ENCODE measurements at places on chromosomes 3 and 15.

DNA sequence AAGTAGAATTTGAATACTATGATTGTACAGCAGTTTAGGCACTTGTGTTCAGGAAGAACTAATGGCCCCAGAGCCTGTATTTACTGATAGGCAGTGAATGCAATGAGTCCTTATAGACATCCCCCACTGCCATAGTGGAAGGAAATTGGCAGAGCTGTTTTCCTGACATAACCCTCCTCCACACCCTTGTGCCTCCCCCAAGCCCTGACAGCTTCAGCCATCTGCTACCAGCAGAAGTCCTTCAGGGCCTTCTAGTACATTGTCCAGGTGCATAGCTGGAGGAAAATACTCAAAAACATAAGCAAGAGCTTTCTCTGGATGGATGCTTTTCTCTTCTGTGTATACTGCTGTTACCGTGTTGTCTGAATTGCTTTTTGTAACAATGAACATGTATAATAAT, 20.6 kb downstream of the ARHGAP31 start:
- no peak for DNase-seq

DNA sequence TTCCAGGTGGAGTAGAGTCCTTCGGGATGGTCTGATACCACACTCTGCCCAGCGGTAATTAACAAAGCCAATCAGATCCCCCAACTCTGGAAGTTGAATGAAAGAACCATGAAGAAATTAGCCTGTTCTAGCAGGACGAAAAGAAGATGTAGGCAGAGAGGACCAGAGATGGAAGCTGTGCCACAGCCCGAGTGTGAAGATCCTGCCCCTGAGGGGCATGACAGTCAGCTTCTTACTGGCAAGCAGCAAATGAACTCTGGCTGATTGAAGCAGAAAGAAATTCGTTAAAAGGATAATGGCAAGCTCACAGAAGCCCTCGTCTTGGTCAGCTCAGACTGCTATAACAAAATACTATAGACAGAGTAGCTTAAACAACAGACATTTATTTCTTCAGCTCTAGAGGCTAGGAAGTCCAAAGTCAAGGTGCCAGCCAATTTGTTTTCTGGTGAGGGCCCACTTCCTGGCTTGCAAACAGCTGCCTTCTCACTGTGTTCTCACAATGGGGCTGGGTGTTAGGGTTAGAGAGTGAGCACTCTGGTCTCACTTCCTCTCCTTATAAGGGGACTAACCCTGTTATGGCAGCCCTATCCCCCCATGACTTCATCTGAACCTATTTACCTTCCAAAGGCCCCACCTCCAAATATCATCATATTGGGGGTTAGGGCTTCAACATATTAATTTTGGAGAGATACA, 307.1 kb downstream of the VPS13C start:
- no peak for DNase-seq

- no peak for DNase-seq
Observed at GRCh38 chr3:119588112-119588511, 8.8 kb downstream of the ADPRH start.

GRCh38 chr3:52851348-52851747, 16.5 kb upstream of the MUSTN1 start:
- no peak for DNase-seq

- DNase-seq = no peak
Observed at GRCh38 chr3:182323126-182323700, 470.1 kb upstream of the ATP11B start.

- DNase-seq = no peak
Observed at GRCh38 chr3:73503781-73504180, 121.0 kb downstream of the PDZRN3 start.

DNA sequence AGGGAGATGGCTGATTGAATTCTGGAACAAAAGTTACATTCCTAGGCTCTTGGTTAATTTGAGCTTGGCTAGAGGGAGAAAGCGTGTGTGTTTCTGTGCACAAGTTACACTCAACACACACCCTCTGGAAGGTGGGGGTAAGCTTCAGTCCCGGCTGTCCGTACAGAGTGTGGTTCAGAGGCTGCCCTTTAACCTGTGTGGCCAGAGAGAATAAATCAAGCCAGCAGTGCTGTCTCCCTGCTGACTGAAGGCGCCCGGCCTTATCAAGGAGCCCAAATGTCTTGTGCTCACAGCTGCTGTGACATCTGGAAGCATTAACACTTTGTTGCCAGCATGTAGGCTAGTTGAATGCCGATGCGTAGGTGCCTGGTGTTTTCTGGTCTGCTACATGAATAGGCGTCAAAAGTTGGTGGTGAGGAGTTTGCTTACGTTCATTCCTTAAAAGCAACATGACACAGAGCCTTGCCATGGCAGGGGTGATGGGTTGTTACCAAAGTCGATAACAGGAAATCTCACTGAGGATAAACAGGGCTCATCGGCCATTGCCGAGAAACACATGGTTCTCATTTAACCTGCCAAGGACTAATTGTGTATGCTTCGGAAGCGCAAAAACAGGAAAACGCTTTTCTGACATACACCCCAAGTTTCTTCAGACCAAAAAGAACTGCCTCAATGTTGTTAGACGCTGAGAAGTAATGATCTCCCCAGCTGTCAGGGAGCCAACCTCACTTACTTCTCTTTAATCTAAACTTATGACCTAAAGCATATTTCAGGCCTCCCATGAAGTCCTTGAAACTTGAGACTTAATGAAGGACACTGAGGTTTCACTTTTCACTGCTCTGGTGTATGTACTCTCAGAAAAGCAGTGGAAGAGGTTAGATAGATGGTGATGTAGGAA, 95.8 kb upstream of the CTDSPL start:
- no peak for DNase-seq

GRCh38 chr3:156576651-156577348, 21.9 kb upstream of the SSR3 start:
- DNase-seq = no peak

DNA sequence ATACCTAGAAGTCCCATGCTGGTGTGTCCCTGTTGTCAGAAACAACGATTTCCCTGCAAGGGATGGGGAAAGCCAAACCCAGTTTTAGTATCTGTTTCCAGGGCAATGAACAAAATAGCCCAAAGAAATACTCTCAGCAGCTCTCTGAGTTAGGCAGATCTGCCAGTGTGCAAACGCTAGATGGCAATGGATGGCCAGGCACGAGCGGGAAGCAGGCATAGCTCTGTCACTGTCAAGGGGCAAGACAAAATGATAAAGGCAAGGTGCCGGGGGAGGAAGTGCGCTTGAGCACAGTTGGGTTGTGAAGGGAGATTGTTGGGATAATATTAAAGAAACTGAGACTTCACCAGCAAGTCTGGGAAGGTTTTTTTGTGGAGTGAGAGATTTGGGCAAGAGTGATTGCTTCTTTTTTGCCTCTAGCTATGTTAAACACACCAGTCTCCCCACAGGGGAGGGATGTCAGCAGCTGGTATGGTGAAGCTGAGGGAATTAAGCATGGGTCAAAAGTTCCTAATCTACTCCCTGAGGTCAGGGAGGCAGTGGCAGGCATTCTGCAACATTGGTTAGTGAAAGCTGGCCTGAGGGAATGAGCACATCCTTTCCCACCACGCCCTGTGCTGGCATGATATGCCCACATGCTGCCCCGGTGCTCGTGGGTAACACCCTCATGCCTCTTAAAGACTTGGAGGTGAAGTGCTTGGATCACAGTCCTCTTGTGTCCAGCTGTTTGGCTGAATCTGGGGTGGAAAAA, 117.5 kb downstream of the PDCD6IP start:
- DNase-seq = no peak

- DNase-seq = no peak
Observed at GRCh38 chr3:169846458-169847193, 23.1 kb downstream of the LRRC31 start.

DNA sequence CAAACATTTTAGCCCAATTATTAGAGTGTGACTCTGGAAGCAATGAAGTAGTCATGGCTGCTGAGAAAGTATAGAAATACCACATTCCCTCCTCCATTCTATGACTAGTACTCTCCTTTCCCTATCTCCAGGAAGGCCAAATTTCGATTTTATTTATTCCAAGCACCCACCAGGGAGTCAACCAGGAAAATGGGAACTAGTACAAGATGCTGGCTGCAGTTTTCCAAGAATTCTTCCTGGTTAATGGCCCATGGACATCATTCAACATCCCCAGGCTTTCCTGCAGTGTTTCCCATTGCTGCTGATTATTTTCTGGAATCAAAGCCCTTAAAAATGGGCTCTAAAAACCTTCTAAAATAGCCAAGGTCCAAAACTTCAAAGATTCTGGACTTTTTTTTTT, 247.9 kb upstream of the STT3B start:
- DNase-seq = no peak

DNA sequence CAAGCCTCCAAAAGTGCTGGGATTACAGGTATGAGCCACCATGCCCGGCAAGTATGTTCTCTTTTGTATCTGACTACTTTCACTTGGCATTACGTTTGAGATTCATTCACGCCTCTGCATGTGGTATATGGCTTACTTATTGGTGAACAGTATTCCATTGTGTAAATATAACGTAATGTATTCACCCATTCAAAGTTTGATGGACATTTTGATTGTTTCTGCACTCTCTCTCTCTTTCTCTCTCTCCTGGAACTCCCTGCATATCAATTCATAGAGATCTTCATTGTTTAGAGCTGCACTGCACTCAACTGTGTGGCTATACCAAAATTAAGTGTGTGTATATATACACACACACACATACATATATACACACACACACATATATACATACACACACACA, 30.4 kb downstream of the SPPL2A start:
- DNase-seq = no peak

All from NCI-H187 (cell line).